ENCODE measurements at places on chromosomes 4 and X.

- no peak for DNase-seq
Observed at GRCh38 chrX:39159921-39160507, 358.8 kb downstream of the MID1IP1 start.

DNA sequence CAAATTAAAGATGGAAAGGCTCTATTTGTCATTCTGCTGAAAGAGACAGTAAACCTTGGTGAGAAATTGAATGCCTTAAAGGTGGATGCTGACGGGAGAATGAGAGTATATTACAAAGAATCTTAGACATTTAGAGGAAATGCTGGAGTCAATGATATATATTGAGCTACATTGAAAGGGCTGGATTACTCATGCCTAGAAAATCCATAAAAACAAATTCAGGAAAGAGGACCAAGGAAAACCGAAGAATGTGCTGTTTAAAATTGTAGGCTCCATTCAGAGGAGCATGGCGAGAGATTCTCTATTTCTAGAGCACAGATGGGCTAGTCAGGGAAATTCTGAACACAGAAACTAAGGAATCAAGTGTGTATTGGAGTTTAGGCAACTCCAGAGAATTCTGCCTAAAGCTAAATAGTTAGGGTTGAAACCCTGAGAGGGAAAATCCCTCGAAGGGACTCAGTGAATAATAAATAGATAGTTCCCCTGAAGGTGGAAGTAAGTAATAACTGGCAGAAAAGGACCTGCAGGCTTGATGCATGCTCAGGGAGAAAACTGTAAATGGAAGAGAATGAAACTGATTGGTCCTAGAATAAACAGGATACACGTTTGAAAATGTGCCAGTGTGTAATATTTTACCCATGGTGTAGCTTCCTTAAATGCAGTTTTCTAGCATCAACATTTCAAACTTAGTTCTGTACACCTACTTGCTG lies 1532.4 kb upstream of the TENM3 start:
- no peak for DNase-seq

DNA sequence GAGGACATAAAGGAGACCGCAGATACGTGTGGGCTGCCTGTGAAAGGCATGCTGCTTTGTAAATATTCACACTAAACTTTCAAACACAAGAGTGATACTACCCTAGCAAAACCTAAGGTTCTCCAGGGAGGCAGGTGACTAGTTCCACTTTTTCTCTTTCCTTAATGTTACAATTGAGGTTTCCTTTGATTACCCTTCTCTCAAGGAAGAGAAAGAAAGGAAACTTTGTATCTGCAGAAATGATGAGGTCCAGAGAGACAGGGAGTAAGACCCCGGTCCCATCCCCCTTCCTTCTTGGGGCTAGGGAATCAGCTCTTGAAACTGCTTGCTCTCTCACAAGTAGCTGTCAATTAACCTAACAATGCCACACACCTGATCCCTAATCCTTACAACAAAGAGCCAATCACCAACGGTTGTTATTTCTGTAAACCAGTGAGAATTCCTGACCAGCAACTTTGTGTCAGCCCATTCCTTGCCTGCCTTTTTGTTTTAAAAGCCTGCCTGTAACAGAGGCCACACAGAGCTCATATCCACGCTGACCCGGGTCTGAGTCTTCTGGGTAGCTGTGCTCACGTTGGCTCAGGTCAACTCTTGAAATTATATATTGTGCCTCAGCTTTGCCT lies 754.8 kb upstream of the FRG1 start:
- DNase-seq, result no peak

- DNase-seq, result no peak
Observed at GRCh38 chr4:26574563-26574962, 9.3 kb upstream of the TBC1D19 start.

DNA sequence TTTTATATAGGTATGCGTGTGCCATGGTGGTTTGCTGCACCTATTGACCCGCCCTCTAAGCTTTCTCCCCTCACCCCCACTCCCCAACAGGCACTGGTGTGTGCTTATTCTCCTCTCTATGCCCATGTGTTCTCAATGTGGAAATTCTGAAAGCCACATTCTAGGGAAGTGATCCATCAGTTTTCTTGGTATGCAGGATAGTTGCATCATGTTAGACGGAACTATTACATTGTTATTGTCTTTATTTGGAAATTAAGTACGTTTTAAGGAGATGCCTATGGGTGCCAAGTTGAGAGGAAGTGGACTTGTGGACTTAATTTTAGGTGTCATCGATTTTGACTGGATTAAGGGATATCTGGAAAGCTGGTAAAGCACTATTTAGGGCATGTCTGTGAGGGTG lies 204.6 kb downstream of the RBM46 start:
- no peak for DNase-seq

GRCh38 chr4:140906993-140907962 lies 151.1 kb upstream of the TBC1D9 start:
- DNase-seq, result no peak

GRCh38 chrX:76555269-76555668 lies 127.8 kb downstream of the MAGEE1 start:
- no peak for DNase-seq

- DNase-seq, result no peak
Observed at GRCh38 chr4:169116270-169116901, 106.3 kb upstream of the CBR4 start.

GRCh38 chrX:53476371-53476770 lies 42.2 kb upstream of the HSD17B10 start:
- no peak for DNase-seq

DNA sequence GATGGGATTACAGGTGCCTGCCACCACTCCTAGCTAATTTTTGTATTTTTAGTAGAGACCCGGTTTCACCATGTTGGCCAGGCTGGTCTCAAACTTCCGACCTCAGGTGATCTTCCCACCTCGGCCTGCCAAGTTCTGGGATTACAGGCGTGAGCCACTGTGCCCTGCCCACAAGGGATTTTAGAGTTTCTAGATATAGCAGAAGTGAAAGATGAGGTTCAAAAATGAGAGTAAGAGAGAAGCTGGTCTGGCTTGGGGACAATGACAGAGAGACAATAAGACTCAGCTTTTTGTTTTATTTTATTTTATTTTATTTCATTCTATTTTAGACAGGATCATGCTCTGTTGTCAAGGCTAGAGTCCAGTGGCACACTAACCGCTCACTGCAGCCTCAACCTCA lies 30.6 kb downstream of the TRIM61 start:
- DNase-seq, result no peak

DNA sequence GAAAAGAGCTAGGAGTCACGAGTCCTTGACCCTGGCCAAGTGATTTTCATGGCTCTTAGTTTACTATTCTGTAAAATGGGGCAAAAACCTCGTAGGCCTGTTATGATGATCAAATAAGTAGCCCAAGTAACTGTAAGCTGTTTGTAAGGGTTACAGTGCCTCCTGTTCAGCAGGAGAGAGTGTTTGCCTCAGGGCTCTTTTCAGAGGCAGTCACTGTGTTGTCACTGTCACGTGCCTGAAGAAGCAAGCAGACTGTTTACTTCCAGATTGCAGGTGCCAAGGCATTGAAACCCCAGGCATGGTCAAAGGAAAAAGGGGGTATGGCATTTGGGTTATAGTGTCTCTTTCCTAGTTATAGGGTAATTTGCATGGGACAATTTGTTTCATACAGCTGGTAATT lies 4.5 kb downstream of the RAB39B start:
- no peak for DNase-seq

GRCh38 chrX:130772105-130772775 lies 130.8 kb downstream of the ENOX2 start:
- no peak for DNase-seq

- no peak for DNase-seq
Observed at GRCh38 chr4:180330521-180330920, 1912.7 kb upstream of the TENM3 start.

DNA sequence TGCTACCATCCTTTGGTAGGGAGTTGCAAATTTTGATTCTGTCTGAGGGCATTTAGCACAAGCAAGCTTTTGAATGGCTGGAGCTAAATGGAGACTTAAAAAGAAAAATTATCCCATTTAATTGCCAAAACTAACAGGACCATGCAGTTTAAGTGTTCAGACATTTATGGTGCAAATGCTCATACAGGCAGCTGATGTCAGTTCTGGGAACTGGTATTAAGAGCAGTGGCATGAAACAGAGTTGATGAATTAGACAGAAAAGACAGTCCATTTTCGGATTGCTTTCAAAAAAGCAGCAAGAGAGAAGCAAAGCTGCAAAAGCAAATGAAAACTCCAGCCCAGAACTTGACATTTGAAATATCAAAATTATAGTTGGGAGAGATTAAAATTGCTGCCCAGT lies 1.3 kb downstream of the SCRG1 start:
- DNase-seq, result no peak

DNA sequence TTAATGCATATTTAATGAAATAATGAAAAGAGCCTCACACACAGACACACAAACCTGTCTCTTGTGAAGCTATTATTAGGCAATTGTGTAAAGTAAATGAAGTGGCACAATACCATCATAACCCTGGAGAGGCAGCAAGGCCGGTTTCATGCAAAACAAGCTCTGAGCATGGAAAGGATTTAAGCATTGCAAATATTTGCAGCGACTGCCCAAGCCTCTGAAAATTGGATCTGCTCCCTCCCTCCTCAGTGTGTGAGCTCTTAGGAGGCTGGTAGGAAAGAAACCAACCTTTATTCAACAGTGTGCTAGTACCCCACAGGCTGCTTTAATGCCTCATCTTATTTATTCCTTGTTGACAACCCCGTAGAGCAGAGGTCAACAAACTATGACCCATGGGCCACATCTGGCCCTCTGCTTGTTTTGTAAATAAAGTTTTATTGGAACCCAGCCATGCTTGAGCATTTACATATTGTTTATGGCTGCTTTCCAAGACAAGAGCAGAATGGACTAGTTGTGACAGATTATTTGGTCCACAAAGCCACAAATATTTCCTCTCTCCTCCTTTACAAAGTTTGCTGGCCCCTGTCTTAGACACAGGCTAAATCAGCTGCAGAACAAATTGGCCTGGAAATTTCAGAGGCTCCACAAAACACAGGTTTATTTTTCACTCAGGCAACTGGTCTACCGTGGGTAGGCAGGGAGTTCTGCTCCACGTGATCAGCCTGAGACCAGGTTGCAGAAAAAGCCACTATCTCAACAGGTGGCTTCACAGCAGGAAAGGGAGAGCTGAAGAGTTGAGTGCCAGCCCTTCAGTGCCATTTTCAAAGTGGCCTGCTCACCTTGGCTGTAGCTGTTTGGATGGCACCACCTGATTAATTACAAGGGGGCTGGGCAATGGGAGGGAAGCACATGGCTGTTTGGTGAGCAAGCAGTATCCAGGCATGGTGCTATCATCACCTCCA lies 16.8 kb downstream of the RS1 start:
- DNase-seq, result no peak

DNA sequence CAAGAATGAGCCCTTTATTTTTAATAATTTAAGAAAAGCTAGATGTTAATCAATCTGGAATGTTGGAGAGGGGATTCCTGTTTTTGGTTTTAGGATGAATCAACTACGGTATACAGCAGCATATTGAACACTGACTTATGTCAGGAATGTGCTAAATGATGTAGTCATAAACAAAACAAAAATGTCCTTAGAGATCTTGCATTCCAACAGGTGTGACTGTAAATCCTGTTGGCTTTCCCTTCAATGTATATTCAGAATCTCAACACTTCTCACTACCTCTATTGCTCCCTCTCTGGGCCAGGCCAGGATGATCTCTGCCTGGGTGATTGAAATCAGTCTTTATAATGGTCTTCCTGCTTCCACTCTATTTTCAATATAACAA lies 37.8 kb upstream of the BDH2 start:
- no peak for DNase-seq

DNA sequence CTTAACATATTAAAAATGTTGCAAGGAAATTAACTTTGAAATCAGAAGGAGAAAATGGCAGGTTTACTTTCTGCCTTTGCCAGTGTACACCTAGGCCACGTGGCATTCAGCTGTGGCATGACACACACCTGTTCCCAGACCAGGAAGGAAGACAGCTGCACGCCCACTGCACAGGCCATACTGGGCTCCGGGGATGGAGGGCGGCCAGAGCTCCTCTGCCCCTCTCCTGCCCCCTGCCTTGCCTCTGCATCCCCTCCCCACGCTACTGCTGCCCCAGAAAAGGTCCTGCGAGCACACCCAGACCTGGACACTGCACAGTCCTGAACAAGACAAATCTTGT lies 68.4 kb downstream of the GATB start:
- DNase-seq, result no peak

- no peak for DNase-seq
Observed at GRCh38 chr4:121666091-121666679, 30.6 kb downstream of the ANXA5 start.

GRCh38 chrX:129522184-129523078 lies 859 bp downstream of the SMARCA1 start:
- peak; percentile 74 for DNase-seq

DNA sequence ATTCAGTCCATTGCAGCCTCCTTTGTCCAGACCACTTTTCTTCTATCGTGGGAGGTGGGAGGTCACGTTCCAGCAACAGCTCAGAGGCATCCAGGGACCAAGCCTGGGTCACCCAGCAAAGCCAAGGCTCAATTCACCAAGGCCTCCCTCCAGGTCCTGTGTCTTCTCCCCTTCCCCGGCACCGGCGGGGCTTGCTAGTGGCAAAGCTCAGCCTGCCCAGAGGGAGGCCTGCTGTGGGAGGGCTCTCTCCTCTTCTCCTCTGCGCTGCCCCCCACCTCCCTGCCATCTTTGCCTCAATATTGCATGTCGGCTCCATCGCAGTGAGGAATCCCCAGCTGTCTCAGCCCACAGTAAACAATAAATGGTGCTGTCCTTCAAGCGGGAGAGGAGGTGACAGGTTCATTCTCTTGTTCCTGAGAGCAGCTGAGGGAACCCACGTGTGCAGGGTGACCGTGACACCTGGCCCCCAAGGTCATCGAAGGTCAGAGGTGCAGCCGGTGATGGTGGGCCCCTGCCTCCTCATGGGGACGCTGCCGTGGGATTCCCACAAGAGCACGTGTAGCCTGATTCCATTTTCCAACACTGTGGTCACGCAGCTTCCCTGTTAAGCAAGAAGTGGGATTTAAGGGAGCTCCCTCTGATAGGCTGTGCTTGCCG lies 111.5 kb upstream of the PSAPL1 start:
- DNase-seq, result no peak

DNA sequence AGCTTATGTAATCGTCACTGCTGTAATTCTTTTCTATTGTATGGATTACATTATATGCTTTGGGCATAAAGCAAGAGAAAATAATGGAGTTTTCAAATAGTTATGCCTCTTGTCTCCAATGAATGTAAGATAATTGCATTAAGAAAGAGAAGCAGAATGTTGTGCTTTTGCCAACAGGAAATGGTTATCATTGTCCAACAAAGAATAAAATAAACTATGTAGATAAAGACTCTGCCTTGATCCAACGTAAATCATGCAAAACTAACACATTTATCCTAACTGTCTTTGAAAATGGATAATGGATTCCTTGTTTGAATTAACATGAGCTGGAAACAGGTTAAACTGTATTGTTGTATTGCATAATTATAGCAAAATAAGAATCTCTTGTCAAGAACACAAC lies 1709.0 kb downstream of the PCDH7 start:
- DNase-seq, result no peak

All from coronary artery (tissue), 2 donors.